ENCODE measurements at places on chromosomes 12 and 14. TPM values are rescaled to one million over a fixed set of nuclear protein-coding genes. Genes with fewer than 3 reads are reported as not detected.

GRCh38 chr12:3535431-3535841 lies 44.4 kb downstream of the PRMT8 start:
- H3K36me3 ChIP-seq = no peaks in the 10 kb centered on the region
- peaks cover 18% of the 10 kb centered on the region for H3K27me3 ChIP-seq
- H3K4me1 ChIP-seq = no peaks in the 10 kb centered on the region
- H3K4me3 ChIP-seq = no peak overlapping the region
- DNase-seq = no peak

- peak; percentile 28 for DNase-seq
- H3K36me3 ChIP-seq = no peaks in the 10 kb centered on the region
- H3K27me3 ChIP-seq = no peaks in the 10 kb centered on the region
- no peaks in the 10 kb centered on the region for H3K4me1 ChIP-seq
- no peak overlapping the region for H3K4me3 ChIP-seq
Measured at GRCh38 chr14:59126714-59127436, 61.6 kb upstream of the DAAM1 start.

- H3K4me3 ChIP-seq = peak within 1 kb of the TSS; percentile 82
- H3K27me3 ChIP-seq = no peaks in the 10 kb centered on the region
- no peaks in the 10 kb centered on the region for H3K36me3 ChIP-seq
- peak; percentile 70 for DNase-seq
- peaks cover 14% of the 10 kb centered on the region for H3K4me1 ChIP-seq
Measured at GRCh38 chr12:111368788-111369495, at the start of gene PHETA1. TSS of gene PHETA1 (minus strand) at chr12:111369095. CDS start at chr12:111363427, 5,668 bp downstream.

DNA sequence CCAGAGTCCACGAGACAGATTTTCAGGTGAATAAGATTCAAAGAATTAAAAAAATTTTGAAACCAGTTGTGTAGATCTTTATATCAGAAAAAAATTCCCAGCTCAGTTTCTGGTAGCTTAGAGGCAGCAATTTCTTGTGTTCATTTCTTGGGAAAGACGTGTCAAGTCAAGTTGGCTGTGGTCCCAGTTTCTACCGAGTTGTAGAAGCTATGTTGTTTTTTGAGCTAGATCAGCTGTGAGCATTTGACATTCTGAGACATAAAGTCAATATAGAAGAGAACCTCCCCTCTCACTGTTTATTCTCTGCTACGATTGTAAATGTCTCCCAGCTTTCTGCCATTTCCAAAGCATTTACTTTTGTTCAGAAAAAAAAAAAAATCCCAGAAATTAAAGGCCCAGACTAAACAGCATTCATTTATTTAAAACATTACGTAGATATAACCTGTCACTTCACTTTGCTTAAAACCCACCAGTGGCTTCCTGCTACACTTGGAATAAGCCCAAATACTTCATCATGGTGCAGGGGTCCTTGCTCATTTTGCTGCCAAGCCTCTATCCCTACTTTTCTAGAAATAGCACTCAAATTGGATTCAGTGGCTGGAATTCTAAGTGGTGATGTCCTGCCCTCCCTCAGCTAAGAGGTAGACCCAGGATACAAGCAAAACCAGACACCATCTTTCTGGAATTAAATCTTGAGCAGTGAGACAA lies 20.6 kb upstream of the PYGL start:
- H3K27me3 ChIP-seq = no peaks in the 10 kb centered on the region
- no peaks in the 10 kb centered on the region for H3K36me3 ChIP-seq
- peak overlapping the region; percentile 24 for H3K27ac ChIP-seq
- peak; percentile 95 for DNase-seq

GRCh38 chr14:91884664-91885063 lies 17.3 kb upstream of the TC2N start:
- H3K4me1 ChIP-seq = peaks cover 1% of the 10 kb centered on the region
- H3K27me3 ChIP-seq = no peaks in the 10 kb centered on the region
- no peak for DNase-seq
- H3K27ac ChIP-seq = no peak overlapping the region

- peak; percentile 62 for DNase-seq
- H3K4me3 ChIP-seq = peak overlapping the region; percentile 48
- H3K36me3 ChIP-seq = no peaks in the 10 kb centered on the region
Measured at GRCh38 chr12:51814311-51815088, 34.0 kb downstream of the FIGNL2 start.

DNA sequence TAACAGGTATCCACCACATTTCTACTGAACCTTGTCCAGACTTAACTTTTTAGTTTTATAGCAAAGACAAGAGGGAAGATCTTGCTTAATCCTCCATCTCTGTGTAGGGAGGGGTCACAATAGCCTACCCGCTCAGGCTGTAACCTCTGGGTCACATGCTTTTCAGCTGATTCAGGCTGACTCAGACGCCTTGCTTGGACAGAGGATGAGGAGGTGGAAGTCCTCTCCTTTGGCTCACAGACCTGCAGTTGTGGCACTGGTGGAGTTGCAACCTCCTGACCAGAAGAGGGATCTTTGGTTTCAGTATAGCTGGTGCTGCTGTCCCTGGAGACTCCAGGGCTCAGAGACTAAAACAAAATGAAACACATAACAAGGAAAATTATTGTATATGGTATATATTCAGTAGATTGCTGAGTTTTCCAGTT lies 16.2 kb downstream of the ACIN1 start:
- H3K36me3 ChIP-seq = peaks cover 63% of the 10 kb centered on the region
- peaks cover 30% of the 10 kb centered on the region for H3K4me1 ChIP-seq
- peak; percentile 91 for DNase-seq
- peak overlapping the region; percentile 76 for H3K27ac ChIP-seq
- H3K27me3 ChIP-seq = no peaks in the 10 kb centered on the region
- H3K4me3 ChIP-seq = no peak overlapping the region

DNA sequence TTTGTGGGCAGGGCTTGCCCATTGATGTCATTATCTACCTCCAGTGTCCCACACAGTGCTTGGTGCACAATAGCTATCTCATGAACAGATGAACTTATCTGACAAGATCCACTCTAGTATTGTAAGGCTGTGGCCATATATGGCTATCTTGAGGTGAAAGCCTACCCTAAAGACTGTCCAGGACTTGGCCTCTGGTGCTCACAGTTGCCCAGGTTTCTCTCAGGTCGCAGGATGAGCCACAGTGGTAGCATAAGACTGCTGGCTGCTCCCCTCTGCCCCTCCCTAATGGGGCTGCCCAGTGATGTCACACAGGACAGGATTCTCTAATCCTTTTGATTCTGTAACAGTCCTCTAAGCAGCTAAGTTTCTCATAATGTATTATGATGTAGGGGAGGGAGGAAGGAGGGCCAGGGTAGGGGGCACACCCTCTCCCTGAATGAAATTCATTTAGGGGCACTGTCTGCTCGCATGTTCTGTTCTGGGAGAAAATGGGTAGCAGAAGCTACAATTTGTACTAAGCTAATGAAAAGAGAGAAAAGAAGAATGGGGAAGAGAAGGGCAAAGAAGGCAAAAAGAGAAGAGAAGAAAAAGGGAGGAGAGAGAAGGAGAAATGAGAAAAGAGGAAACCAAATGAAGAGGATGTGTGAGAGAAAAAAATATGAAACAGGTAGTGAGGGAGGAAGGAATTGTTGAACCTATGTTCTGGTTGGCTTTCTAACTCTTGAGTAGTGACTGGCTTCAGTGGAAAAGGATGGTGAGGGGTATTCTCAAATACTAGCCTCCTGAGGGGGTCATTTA lies 3.4 kb upstream of the PPM1A start:
- no peak for DNase-seq
- no peak overlapping the region for H3K27ac ChIP-seq
- H3K27me3 ChIP-seq = no peaks in the 10 kb centered on the region
- peaks cover 7% of the 10 kb centered on the region for H3K4me1 ChIP-seq
- H3K4me3 ChIP-seq = no peak overlapping the region
- no peaks in the 10 kb centered on the region for H3K36me3 ChIP-seq

DNA sequence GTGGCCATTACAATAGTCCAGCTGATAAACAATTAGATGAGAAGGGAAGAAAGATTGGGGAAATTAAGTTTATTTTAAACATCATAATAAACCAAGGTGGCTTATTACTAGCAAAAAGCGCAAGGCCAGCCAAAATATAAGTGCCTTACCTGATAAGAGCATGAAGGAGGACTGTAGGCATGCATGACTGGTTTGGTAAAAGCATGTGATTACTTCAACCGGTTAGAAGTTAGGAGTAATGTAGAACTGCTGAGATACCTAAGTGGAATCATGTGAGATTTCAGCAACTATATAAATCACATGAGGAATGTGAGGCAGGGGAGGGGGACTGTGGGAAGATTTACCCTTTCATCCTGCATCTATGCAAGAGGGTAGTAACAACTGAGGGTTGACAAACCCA lies 59.7 kb upstream of the CCDC196 start:
- H3K4me3 ChIP-seq = no peak overlapping the region
- H3K27ac ChIP-seq = no peak overlapping the region
- DNase-seq = no peak
- H3K27me3 ChIP-seq = no peaks in the 10 kb centered on the region
- no peaks in the 10 kb centered on the region for H3K36me3 ChIP-seq

DNA sequence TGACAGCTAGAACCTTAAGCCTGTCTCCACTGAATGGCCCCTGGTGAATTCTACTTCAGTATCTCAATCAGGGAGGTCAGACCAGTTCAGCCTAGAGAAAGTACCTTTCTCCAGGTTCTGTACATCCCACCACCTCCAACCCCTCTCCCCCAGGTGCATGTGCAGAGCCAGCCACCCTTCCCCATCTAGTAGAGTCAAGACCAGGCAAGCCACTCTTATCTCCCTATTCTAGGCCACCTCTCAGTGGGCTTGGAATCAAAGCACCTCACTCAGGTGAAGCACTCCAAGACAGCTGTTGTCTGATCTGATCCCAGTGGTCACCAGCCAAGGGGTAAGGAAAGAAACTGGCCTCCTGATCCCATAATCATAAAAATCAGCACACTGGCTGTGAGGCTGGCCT lies 340.9 kb downstream of the BCL11B start:
- no peaks in the 10 kb centered on the region for H3K27me3 ChIP-seq
- H3K36me3 ChIP-seq = no peaks in the 10 kb centered on the region
- no peak overlapping the region for H3K27ac ChIP-seq
- no peak overlapping the region for H3K4me3 ChIP-seq
- DNase-seq = no peak
- H3K4me1 ChIP-seq = no peaks in the 10 kb centered on the region

- H3K4me3 ChIP-seq = no peak overlapping the region
- no peak for DNase-seq
- no peaks in the 10 kb centered on the region for H3K36me3 ChIP-seq
- no peaks in the 10 kb centered on the region for H3K27me3 ChIP-seq
- no peak overlapping the region for H3K27ac ChIP-seq
Measured at GRCh38 chr12:66901138-66901932, 222.5 kb upstream of the GRIP1 start.

NTF3 gene
- 8.9 TPM for total RNA-seq

KLRD1 gene
- total RNA-seq = 0.45 TPM

GPX2 gene
- not detected for total RNA-seq

CCDC196 gene
- total RNA-seq = not detected

PPP4R4 gene
- 6.0 TPM for total RNA-seq
